ENCODE measurements at places on chromosomes 16 and 17.

- DNase-seq = no peak
Observed at GRCh38 chr16:67470359-67470758, 10.6 kb downstream of the ATP6V0D1 start.

DNA sequence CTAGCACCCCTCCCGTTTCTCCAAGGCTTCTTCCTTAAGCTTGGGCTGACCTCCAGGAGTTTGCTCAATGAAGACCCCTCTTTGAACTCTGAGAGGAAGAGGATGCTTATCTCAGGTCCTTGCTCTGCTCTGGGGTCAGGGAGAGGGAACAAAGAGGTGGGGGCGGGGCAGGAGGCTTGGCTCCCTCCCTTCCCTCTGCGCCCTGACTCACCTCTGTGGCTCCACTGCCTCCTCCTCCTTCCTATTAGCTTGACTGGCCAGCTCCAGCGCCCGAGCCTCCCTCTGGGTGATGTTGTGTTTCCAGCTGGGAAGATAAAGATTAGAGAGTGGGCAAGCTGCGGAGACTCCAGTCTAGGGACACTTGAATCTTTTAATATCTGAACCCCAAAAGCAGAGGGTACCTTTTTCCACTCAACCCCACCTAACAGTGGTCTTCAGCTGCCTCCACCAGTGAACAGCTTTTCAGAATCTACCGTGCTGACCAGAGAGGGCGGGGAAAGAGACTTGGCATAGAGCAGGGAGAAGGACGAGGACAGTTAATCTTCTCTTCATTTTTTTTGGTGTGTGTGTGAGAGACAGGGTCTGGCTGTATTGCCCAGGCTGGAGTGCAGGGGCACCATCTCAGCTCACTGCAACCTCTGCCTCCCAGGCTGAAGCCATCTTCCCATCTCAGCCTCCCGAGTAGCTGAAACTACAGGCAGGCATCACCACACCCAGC, 6.7 kb downstream of the GIP start:
- no peak for DNase-seq

DNA sequence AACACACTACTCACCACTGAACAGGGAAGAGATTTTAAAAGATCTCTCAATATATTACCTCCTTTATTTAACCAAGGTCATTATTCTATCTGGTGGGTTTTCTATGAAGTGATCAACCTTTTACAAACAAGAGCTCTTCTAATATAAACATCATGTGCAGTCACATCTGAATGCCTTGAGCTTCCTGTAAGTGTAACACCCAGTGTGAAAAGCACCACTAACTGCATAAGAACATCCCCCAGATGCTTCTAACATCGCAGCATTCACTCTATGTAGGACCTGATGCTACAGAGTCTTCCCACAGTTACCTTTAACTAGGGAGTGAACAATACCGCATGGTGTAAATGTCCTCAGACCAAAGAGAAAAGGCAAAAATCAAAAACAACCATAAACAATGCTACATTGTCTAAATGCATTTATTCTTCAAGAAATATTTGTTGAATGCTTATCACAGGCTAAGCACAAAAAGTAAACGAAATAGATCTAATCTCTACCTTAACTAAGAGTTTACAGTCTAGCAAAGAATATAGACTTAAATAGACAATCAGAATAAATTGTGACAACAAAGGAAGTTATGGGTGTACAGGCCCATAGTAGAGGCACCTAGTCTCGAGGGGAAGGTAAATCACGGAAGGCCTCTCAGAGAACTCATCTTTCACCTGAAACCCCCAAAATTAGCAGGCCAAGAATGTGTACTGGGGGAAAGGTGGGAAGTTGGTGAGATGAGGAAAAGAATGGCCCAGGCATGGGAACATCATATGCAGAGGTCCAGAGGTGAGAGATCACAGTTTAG, 16.2 kb downstream of the SKAP1 start:
- no peak for DNase-seq

GRCh38 chr17:37440424-37440823, 33.7 kb downstream of the TADA2A start:
- no peak for DNase-seq

GRCh38 chr17:30132615-30133014, 16.0 kb downstream of the NSRP1 start:
- no peak for DNase-seq

GRCh38 chr16:83992624-83993023, 24.6 kb downstream of the NECAB2 start:
- no peak for DNase-seq

All from D721Med (cell line).